Glomerular endothelial cell (primary cell): ENCODE measurements at places on chromosomes 12 and 14. TPM values are rescaled to one million over a fixed set of nuclear protein-coding genes. Genes with fewer than 3 reads are reported as not detected.

DNA sequence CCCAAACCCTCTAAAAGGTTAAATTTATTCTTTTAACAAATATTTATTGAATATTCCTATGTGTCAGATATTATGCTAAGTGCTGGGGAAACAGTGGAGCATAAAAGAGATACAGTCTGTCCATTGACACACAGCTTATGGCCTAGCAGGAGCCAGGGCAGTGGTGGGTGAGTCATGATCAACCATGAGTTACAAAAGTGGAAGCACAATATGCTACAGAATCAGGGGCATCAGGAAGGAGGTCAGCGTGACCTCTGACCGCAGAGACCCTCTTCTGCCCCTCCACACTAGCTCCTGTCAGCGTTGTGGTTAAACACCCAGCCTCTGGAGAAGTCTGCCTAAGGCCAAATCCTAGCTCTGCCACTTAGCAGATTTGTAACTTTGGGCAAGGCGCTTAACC, 4.7 kb upstream of the PPP1R1A start:
- DNase-seq: no peak

Gene FZD10
- 1.5 TPM in 1 of 2 replicates, not detected in the other for total RNA-seq

Gene ALG10B
- 4.1 and 5.3 TPM in 2 replicates for total RNA-seq

Gene KRT80
- total RNA-seq: 1.5 and 1.6 TPM in 2 replicates

GRCh38 chr12:124445121-124445718, 122.2 kb downstream of the NCOR2 start:
- no peak for DNase-seq

DNA sequence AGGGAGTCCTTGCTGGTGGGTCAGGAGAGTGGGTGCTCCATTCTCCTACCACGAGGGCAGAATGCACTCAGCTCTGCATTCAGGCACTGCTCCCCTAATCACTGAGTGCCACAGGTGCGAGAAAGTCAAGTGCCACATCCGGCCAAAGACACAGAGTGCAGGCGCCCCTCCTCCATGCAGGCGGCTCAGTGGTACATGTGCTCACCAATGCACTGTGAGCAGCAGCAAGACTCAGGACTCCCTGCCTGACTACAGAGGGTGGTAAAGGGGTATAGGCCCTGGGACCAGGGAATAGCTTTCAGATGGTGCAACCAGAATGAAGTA, 32.9 kb downstream of the ZFYVE21 start:
- DNase-seq: no peak

- no peak for DNase-seq
These were observed 342.5 kb downstream of the SLC16A7 start for GRCh38 chr12:59938190-59938962.

- DNase-seq: no peak
These were observed 52.6 kb upstream of the PPFIA2 start for GRCh38 chr12:81811778-81812125.
